ENCODE measurements at places on chromosomes 3 and 15.

GRCh38 chr15:76974456-76975036 lies 20.4 kb upstream of the PSTPIP1 start:
- DNase-seq: no peak

DNA sequence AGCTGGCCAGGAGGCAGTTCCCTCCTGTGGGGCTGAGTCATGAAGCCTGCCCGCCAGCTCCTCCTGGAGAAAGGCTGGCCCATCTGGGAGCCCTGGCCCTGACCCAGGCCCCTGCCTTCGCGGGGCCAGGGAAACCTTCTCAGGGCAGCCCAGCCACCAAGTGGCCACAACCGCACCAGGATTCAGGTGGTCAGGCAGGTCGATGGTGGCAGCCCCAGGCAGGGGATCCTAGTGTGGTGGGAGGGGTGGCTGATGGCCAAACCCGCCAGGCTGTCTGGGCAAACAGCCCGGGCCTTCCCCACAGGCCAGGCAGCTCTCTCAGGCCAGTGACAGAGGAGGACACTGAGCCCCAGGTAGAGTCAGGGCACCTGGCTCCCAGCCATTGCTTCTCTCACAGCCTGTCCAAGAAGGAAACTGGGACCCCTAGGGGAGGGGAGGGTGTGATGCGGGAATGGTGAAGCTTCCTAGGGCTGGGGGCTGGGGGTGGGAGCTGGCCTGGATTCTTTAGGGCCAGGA lies 1.2 kb downstream of the TWF2 start:
- DNase-seq: peak; percentile 2

GRCh38 chr3:97928986-97929385 lies 43.2 kb downstream of the RIOX2 start:
- DNase-seq: no peak

DNA sequence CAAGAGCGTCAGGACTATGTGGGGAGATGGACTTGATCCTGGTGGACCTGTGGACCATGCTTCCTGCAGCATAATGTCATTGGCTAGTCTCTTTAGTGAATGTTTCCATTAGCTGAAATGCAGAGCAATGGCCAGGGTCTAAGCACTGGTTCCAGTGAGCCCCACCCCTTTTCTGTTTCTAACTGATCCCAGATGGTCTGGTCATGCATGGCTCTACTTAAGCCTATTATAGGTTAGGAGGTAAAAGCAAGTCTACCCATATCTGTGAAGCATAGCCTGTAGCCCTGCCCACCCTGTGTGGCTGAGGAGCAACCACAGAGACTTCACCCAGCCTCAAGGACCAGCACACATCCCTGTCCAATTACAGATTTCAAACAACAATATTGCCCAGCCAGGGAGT lies 419.2 kb downstream of the ZNF385D start:
- no peak for DNase-seq

All from activated CD8-positive, alpha-beta T cell treated with anti-CD3 and anti-CD28 coated beads for 36 hours (primary cell).